ENCODE measurements at places on chromosomes 11 and 22.

- peak; percentile 69 for DNase-seq
Observed at GRCh38 chr11:267491-267994, 10.7 kb upstream of the NLRP6 start.

GRCh38 chr11:107427569-107428180 is 29.9 kb downstream of the CWF19L2 start:
- DNase-seq: no peak

- no peak for DNase-seq
Observed at GRCh38 chr11:76596652-76597051, 73.9 kb downstream of the LRRC32 start.

DNA sequence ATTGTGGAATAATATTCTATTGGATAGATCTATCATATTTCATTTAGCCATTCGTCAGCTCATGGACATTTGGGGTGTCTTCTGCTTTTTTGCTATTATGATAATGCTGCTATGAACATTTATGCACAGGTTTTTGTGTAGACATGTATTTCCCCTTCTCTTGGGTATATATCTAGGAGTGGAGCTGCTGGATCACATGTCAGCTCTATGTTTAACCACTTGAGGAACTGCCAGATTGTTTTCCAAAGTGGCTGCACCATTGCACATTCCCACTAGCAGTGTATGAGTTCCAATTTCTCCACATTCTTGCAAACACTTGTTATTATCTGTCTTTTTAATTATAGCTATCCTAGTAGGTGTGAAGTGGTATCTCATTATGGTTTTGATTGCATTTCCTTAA is 75.0 kb downstream of the C11orf65 start:
- no peak for DNase-seq

DNA sequence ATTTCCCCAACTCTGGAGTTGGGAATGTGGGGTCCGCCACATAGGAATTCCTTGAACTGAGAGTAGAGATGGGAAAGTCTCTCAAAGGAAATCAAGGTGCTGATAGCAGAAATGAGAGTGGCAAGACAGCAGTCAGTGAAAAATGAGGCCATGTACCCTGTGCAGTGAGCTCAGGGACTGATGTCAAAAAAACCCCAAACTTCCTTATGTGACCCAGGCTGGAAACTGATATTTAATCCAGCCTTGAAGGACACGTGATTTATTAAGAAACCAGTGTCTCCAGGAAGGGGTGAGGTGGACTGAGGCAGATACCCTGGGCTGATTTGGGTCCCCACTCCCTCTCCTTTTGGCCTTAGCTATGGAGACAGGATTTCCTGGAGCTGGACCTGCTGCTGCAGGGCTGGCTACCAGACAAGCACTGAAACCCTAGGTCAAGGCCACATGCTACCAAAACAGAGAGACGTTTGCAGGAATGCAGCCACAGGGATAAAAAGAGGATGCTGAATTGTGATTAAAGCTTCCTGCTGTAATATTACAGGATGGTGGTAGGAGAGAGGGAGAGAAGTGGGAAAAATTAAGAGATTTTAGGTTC is 25.3 kb upstream of the FCHSD2 start:
- DNase-seq: no peak

GRCh38 chr11:33017478-33017877 is 1.8 kb downstream of the DEPDC7 start:
- no peak for DNase-seq

GRCh38 chr11:36127550-36127949 is 161.7 kb downstream of the COMMD9 start:
- DNase-seq: no peak
